Activated CD8-positive, alpha-beta memory T cell treated with anti-CD3 and anti-CD28 coated beads, Interleukin-2, amount 10 ng/mL, durations not matched to agents 7 days and 5 days (primary cell): ENCODE measurements at places on chromosomes 7 and 10. TPM values are rescaled to one million over a fixed set of nuclear protein-coding genes. Genes with fewer than 3 reads are reported as not detected.

GRCh38 chr10:5816170-5816569 lies 2.9 kb upstream of the GDI2 start:
- DNase-seq = peak; percentile 26

- DNase-seq = no peak
Measured at GRCh38 chr10:125083576-125083920, 76.8 kb downstream of the CTBP2 start.

- no peak for DNase-seq
Measured at GRCh38 chr10:51235865-51236264, 161.6 kb downstream of the PRKG1 start.

GRCh38 chr10:28202941-28203352 lies 99.9 kb downstream of the MPP7 start:
- DNase-seq = no peak

GRCh38 chr7:18241543-18242231 lies 214.0 kb upstream of the PRPS1L1 start:
- no peak for DNase-seq

DNA sequence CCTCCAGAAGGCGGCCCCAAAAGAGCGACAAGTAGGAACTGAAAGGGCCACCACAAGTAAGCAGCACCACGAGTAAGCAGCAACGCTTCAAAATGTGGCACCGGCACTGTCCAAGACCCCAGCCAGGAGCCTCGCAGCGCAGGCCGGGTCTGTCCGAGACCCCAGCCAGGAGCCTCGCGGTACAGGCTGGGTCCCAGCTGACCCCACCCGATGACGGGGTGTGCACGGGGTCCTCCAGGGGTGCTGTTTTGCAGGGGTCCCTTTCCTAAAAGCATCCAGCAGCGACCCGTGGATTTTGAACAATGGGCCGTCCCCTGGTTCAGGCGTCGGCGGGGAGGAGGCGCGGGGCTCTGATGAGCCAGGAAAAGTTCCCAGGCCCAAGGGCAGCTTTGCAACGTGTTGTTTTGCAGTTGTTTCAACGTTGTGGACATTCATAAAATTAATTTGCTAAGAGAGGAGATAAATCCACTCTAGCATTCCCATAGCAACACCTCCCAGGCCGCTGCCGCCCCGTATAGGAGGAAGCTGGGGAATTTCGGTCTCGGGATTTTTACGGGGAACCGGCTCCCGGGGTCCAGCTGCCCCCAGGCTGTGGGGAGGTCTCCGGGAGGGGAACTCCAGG lies 51.6 kb upstream of the PDGFA start:
- DNase-seq = no peak

DNA sequence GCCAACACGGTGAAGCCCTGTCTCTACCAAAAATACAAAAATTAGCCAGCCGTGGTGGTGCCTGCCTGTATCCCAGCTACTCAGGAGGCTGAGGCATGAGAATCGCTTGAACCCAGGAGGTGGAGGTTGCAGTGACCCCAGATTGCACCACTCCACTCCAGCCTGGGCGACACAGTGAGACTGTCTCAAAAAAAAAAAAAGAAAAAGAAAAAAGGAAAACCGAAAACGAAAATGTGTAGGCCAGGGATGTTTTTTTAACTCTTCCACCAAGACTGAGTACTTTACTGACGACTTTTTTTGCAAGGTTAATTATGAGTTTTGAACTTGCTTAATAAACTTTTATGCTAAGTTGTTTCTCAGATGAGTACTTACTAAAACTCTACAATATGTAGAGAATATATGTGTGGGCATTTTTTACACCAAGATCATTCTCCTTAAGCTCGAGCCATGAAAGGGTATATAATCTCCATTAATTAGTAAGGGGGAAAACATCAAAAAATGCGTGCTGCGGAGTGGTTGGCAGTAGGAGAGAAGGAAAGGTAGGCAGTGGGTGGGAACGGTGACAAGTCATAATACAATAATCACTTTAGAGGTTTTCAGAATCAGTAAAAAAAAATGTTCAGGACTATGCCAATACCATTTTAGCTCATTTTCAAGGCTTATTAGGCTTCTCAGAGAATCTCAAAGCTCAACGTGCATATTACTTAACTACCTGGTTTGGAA lies 8.6 kb upstream of the ADRB1 start:
- no peak for DNase-seq

The PRKCQ gene
- 51.0 TPM for total RNA-seq

The CRHR2 gene
- total RNA-seq = not detected

GRCh38 chr10:118670472-118671124 lies 75.2 kb upstream of the PRLHR start:
- DNase-seq = no peak

- no peak for DNase-seq
Measured at GRCh38 chr7:93202594-93203250, 23.5 kb downstream of the HEPACAM2 start.

DNA sequence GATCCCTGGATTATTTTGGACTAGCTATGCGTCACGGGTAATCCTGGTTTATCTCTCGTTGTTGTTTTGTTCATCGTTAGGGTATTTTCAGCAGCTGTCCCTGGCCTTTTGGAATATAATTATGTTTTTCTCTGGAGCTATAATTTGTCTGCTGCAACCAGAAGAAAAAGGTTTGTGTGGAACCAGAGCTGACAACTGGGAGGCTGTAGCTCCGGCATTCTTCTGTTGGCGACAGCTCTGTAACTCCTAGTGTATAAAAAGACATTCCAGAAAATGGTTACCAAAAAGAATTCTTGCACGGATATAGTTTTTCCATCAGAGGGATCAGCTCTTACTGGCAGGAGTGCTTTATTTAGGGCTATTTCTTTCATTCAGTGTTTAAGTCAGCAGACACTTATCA lies 130.9 kb upstream of the PRR15 start:
- no peak for DNase-seq

GRCh38 chr10:3780021-3780770 lies 4.8 kb downstream of the KLF6 start:
- no peak for DNase-seq

The MYO1G gene
- total RNA-seq = 567 TPM

DNA sequence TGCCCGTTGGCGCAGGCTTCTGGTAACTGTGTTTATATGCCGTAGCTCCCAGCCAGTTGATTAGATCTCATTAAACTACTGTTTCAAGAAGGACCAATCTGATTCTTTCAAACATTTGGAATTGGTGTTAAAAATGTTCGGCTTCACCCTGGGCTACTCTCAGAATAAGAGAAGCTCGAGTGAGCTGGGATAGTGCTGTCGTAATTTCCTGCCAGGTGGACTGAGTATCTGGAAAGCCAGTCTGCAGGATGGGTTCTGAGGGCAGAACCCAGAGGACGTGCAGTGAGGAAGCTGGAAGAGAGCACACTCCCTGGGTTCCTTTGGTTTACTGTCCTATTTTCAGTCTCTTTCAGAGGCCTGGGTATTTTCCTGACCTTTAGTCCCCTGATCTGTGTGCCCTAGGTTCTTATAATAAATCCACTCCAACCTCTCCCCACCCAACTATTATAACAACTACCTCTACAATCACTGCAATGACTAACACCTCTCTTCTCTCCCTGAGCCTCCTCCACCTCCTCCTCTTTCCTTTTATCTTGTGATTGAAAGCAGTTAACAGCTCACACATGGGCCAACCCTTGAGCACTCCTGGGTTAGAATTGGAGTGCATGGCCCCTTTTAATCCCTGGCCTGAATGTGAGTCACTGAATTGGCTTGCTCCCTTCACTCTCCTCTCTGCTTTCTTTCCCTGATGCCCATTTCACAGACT lies 63.0 kb downstream of the AOAH start:
- DNase-seq = no peak

DNA sequence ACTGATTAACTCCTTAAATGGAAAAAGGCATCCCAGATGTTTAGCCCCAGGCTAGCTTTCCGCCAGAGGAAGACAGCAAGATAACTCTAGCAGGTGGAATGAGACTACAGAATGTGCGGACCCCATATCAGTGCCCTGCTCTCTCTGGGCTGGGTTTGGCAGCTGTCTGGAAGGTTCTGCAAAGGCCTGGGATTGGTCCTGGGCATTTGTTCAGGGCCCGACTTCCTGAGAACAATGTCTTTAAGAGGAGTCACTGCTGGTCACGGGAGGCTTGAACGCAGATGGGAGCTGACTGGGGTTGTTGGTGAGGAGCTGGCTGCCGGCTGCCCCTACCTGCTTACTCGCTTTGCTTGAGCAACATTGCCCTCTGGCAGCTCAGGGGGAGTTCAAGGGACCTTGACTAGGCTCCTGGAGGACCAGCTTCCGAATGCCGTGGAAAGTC lies 130.6 kb upstream of the BTBD16 start:
- DNase-seq = no peak

DNA sequence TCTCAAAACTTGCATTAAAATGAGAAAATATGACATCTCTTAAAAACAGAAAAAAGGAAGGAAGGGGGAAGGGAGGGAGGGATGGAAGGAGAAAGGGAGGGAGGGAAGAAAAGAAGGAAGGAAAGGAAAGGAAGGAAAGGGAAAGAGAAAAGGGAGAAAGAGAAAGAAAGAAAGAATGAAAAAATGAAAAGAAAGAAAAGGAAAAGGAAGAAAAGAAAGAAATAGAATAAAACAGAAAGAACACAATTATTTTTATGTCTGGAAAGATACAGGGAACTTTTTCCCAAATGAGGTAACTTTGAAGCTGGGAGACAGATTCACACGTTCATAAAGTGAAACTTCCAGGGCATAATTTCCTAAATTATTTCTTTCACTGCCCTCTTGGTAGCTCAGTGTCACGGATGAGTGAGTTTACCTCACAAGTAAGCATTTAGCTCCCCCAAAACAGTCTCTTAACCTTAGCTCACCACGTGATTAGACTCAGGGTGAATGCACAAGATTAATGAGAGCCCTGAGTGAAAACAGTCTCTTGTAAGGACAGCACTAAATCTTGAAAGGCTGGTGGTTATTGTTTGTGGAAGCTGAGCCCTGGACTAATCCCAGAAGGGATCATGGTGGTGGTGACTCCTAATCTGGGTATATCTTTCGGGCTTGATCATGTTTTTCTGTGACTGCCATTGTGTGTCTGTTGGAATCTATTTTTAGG lies 74.1 kb upstream of the HDAC9 start:
- DNase-seq = no peak

- DNase-seq = no peak
Measured at GRCh38 chr7:29573567-29573966, 9.9 kb downstream of the PRR15 start.

The ANKRD1 gene
- not detected for total RNA-seq

GRCh38 chr10:4067531-4067930 lies 282.5 kb upstream of the KLF6 start:
- DNase-seq = peak; percentile 47

- peak; percentile 12 for DNase-seq
Measured at GRCh38 chr7:36277249-36277542, 112.5 kb upstream of the ANLN start.

DNA sequence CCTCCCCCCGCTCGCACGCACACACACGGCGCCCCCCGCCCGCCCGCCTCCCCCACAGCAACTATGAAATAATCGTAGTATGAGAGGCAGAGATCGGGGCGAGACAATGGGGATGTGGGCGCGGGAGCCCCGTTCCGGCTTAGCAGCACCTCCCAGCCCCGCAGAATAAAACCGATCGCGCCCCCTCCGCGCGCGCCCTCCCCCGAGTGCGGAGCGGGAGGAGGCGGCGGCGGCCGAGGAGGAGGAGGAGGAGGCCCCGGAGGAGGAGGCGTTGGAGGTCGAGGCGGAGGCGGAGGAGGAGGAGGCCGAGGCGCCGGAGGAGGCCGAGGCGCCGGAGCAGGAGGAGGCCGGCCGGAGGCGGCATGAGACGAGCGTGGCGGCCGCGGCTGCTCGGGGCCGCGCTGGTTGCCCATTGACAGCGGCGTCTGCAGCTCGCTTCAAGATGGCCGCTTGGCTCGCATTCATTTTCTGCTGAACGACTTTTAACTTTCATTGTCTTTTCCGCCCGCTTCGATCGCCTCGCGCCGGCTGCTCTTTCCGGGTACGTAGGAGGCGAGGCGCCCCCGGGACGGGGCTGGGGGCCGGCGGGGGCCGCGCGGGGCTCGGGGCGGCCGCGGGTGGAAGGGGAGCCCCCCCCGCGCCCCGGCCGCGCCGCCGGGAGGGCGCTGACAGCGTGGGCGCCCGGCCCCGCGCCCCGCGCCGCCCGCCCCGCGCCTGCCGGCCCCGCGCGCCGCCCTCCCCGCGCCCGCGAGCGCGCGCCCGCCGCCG lies 441 bp downstream of the BMI1 start:
- peak; percentile 72 for DNase-seq

GRCh38 chr7:85882335-85882734 lies 695.5 kb upstream of the SEMA3D start:
- no peak for DNase-seq

DNA sequence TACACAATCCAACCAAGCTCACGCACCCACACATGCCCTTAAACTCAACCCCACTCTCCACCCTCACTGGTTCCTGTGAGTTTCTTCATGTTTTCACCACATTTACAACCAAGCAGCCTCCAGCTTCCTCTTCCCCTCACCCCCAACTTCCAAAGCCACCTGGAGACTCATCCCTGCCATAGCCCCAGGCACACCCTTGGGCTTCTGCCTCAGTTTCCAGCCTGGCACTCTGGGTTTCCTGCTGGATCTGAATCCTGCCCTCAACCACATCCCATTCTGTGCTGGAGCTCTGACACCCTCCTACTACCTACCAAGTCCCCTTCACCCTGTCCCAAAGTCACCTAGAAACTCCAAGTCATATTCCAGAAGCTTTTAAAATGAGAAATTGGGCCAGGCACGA lies 29.4 kb downstream of the CCDC3 start:
- no peak for DNase-seq
